Foreskin melanocyte (primary cell): ENCODE measurements at places on chromosomes 4 and X.

DNA sequence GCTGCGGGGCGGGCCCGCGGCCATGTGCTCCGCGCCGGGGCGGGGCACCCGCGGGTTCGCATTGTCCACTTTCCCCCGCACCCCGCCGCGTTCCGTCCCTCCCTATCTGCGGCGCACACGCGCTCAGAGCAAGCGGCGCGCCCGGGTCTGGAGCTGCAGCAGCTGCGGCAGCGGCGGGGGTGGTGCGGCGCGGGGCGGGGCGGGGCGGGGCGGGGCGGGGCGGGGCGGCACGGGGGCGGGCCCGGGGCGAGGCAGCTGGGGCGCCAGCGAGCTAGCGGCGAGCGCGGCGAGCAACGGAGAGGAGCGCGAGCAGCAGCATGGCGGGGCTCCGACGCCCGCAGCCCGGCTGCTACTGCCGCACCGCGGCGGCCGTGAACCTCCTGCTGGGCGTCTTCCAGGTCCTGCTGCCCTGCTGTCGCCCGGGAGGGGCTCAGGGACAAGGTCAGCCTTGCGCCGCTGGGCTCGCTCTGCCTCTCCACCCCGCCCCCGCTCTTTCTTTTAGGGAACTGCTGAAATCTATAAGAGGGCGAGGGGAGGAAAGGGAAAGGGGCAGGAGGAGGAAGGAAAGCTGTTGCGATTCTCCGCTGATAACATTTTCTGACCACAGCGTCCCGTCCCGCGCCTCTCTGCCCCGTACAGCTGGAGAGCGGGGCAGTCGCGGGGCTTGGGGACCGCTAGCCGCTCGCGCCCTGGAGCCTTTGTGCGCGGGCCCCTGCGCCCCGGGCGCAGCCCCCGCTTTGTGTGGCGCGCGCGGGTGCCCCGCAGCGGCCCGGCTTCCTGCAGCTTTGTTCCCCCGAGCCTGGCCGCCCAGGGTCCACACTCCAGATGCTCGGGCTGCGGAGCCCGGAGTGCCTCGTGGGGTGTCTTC is at the start of gene TMEM131L:
TMEM131L (plus strand) TSS at position 280 of the 868 bp plus-strand sequence; CDS start at position 318, 38 bp downstream.
- DNase-seq, result peak; percentile 49

DNA sequence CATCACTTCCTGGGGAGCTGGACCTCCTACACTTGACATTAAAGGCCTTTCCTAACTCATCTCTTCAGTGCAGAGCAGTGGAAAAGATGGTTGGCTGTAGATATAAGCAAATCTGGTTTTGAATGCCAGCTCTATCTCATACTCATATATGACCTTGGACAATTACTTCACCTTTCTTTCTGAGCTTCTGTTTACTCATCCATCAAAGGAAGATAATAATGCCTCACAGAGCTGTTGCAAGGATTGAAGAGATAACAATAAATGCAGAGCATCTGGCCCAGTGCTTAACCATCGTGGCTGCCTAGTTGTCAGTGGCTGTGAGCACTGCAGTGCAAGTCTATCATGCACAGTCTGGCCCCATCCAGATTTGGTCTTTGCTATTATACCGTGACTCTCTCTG is 148.1 kb upstream of the EOLA2 start:
- no peak for DNase-seq

DNA sequence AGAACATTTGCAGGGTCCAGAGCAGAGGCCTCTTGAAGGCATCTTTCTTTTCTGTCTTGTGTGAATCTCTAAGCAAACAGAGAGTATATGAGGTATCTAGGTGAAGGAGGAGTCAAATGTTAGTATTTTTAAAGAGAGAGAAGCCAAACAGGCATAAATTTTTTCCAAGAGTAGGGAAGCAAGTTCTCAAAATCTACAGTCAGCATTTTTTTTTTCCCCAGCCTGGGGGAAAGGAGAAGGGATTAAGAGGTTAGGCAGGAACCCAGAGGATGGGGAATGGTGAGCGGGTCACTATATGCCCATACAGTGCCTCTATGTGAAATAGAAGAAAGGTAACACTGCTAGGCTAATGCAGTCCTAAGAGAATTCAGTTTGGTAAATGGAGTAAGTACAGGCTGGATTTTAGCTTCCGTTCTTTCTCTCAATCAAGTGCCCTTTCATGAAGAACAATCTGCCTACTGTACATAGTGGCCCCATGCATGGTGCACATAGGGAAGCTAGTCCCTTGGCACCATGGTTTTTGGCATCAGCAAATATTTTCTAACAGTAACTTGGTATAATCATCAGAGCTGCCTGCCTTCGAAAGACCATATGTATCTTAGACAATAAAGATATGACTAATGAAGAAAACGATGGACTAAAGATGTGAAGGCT is 163.1 kb upstream of the MAB21L2 start:
- DNase-seq, result peak; percentile 21

DNA sequence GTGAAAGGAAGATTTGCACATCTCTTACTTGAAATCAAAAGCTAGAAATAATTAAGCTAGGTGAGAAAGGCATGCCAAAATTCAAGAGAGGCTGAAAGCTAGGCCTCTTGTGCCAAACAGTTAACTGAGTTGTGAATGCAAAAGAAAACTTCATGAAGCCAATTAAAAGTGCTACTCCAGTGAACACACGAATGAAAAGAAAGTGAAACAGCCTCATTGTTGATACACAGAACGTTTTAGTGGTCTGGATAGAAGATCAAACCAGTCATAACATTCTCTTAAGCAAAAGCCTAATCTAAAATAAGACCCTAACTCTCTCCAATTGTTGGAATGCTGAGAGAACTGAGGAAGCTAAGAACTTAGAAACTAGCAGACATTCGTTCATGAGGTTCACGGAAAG is 122.3 kb downstream of the UNC5C start:
- no peak for DNase-seq

- DNase-seq, result no peak
These were observed 17.9 kb downstream of the PDHA2 start for GRCh38 chr4:95857761-95858160.

DNA sequence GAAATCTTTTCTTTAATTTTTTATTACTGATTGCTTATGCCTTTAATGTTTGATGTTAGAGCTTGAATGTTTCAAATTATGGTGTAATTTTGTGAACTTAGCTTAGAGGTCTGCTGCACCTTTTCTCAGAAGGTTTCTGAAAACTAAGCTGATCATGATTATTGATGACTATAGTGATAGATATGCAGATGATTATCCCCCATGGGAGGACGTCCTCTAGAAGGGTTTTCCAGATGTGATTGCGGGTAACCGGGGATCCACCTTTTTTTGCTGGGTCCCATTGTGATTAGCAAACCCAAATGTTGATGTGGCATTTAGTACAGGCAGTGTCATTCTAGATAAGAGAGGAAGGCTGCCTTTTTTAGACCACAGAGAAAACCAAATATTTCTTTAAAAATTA is 272.9 kb downstream of the FBXO8 start:
- DNase-seq, result no peak
